Vagina (tissue), 2 donors: ENCODE measurements at places on chromosomes 5 and 9. TPM values are rescaled to one million over a fixed set of nuclear protein-coding genes. Genes with fewer than 3 reads are reported as not detected.

DNA sequence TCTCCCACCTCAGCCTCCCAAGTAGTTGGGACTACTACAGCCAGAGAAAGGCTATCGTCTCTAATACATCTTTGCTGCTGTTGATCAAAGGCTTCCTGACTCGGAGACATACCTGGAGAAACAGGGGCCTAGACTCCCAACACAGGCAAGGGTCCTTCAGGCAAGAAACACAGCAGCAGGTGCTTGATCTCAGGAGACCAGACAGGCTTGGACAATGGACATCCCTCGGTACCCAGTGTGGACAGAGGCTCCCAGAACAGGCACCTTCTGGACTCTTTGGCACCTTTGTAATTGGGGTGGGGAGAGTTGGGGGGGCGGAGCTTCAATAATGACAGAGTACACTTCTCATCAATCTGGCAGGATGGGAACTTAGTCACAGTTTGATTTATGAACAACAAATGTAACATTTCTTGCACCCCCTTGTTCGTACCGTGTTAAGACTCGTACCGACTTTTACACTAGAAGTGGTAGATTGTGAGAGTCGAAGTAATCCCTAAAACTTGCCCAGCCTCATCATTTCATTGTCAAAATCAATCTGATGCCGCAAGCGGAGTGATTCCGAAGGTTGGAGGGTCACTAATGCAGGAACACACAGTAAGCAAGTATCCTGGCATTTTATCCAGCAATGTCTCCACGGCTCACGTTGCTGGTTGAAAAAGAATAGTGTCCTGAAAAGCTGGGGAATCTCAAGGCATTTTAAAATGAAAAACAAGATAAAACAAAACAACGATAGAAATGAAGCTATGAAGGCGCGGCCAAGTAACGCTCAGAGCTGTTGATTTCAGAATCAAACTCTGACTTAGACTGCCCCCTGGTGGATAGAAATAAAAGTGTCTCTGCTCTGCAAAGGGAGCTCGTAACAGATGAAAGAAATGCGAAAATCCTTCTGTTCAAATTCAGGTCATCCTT, 46.4 kb upstream of the STK32A start:
- no peak for DNase-seq

- no peak for DNase-seq
Observed at GRCh38 chr9:3856592-3856991, 330.8 kb upstream of the RFX3 start.

DNA sequence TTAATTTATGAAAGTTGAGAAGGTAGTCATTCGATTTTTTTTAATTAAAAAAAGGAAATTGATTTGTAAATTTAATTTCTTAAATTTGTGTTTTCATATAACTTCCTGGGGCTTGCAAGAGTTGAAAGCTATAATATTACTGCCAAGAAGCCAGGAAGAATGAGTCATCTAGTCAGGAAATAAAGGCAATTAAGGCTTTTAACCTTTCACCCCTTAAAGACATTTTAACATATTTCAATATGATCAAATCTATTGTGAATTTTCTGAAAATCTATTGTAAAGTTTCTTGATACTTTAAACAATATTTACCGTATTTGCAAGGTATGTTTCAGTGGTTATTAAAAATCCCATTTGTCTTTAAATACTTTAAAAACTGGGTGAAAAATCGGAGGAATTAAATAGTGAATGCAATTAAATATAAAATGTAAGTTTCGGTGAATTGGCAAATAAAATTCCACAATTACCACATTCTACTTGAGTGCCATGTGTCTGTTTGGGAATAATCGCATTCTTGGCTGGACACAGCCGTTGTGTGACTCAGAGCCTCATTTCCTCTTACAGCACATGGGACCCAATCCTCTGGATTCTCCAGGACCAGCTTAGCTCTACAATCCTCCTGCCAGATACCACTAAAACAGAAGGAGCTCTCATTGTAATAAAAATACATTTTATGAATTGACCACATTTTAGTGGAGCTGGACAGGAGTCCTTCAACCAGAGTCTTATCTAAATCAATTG, 310.7 kb downstream of the HCN1 start:
- no peak for DNase-seq

DNA sequence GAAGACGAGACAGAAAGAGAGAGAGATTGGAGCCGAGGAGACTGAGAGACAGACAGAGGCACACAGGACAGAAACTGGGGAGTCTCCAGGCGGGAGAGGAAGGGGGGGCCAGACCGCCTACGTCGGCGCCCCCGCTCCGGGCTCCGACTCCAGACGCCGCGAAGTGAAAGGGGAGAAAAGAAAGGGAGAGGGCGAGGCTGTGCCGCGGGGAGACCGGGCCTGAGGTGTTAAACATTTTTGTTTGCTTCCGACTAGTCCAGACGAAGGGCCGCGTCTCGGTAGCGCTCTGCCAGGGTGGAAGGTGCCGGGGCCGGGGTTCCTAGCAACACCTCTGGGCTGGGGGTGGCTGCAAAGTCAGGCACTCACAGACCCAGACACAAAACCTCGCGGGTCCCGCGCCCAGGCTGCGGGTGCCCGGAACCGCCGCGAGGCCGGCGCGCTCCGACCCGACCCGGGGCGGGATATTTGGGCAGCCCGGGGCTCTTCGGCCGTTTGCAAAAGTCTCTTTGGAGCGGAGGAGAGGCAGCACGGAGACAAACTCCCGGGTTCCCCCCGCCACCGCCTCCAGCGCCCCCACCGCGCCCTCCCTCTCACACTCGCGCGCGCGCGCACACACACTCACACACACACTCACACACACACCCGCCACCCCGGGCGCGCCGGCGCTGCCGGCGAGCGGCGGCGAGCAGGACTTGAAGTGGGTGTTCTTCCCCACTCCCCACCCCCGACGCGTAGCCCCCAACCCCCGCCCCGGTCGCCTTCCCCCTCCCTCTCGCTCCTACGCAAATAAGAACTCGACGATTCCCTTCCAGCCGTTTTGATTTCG, 626 bp upstream of the FST start:
- DNase-seq, result no peak

GRIN1 gene
- total RNA-seq, result 0.74 TPM

FREM1 gene
- 2.7 TPM for total RNA-seq

SHB gene
- total RNA-seq, result 20.9 TPM

F2RL1 gene
- total RNA-seq, result 6.6 TPM

TCERG1 gene
- 75.4 TPM for total RNA-seq

ACOT12 gene
- not detected for total RNA-seq

RNF208 gene
- total RNA-seq, result 0.98 TPM

PALM2AKAP2 gene
- total RNA-seq, result 7.9 TPM
